Stimulated activated CD4-positive, alpha-beta T cell treated with anti-CD3 and anti-CD28 coated beads, Interleukin-1b, Interleukin-23, amount 100 ng/mL, for 48 hours (primary cell): ENCODE measurements at places on chromosomes 6 and 20.
A peak's percentile ranks its signal among the peaks of the same experiment; 100 is the strongest.

- no peak for DNase-seq
Observed at GRCh38 chr6:150282806-150283205, 86.0 kb upstream of the IYD start.

DNA sequence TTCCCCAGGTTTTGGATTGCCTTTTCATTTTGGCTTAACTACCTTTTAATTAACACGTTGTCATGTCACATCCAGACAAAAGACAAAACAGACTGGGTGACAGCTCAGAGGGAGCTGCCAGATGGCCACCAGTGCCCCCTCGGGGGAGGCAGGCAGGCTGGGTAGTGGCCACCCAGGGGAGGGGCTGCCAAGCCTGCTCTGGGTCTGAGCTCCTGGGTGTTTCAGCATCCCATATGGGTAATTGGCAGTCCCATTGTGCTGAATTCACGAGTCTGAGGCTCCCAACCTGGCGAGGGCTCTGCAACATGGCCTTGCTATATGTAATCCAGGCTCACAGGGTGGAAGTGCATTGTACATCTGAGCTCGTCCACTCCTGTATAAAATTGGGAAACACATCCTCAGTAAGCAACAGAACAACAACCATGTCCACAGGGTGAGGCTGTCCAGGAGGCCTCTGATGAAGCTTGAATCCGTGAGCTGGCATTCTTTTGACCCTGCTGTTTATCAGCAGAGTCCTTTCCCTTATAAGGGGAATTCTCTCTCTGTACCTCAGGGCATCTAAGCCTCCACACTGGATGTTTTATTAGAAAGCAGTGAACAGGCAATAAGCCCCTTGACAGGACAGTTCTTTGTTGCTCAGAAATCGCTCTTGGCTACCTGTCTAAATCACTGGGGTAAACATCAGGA, 111.7 kb upstream of the SLC22A23 start:
- no peak for DNase-seq

GRCh38 chr6:52201493-52201892, 15.3 kb downstream of the IL17A start:
- no peak for DNase-seq

GRCh38 chr6:139265512-139266190, 26.1 kb downstream of the TXLNB start:
- no peak for DNase-seq

DNA sequence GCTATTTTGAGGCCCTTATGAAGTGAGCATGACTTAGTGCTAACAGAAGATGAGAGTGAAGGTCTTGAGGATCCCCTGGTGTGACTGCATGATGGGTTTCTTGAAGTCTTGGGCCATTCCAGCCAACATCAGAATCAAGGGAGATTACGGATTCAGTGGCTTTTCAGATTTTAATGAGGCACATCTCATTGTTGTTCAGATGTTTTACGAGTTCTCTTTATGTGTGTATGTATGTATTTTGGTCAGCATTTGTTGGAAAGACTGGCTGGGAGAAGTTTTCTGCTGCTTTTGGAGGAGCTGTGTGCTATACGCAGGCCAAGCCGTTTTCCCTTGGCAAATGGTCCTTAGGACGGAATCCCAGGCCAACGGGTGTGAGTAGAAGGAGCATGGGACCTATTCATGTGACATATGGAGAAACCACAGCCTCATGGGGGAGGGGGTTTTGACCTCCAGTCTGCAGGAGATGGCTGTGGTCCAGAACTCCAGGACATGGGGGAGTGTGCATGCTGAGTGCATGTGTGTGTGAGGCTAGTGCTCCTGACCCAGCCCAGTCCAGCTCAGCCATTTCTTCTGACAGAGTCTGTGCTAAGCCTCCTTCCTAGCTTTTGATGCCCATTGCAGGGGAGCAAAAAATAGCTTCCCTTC, 35.3 kb downstream of the CHMP4B start:
- no peak for DNase-seq

DNA sequence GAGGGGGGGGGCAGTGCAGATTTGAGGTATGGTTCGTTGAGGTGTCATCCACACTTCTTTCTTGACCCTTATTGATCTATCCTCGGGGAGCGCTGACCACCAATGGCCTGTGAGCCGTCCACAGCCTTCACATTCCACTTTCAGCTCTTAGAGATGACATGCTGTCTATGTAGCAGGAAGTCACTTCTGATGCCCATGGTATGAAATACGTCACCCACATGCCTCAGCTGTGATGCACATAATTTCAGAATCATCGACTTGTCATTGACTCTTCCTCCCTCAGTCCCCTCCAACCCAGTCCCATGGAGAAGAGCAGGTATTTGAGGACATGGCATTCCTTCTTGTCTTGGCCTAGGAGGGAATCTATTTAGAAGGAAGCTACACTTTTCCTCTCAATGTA, 4.7 kb upstream of the ADGRF5 start:
- DNase-seq: no peak

DNA sequence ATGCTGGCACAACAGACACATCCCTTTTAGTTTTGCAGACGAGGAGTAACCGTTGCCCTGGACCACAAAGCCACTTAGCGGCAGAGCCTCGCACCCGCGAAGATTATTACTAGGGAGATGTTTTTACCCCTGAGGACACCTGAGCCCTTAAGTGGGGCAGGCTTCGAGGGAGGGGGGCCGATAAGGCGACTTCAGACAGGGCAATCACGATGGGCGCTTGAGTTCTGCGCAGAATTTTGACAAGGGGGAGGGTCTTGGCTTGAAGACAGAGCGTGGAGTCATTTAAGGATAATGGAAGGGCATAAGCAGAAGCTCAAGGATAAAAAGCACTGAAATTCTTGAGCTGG, 650 bp upstream of the TTK start:
- DNase-seq: peak; percentile 8

DNA sequence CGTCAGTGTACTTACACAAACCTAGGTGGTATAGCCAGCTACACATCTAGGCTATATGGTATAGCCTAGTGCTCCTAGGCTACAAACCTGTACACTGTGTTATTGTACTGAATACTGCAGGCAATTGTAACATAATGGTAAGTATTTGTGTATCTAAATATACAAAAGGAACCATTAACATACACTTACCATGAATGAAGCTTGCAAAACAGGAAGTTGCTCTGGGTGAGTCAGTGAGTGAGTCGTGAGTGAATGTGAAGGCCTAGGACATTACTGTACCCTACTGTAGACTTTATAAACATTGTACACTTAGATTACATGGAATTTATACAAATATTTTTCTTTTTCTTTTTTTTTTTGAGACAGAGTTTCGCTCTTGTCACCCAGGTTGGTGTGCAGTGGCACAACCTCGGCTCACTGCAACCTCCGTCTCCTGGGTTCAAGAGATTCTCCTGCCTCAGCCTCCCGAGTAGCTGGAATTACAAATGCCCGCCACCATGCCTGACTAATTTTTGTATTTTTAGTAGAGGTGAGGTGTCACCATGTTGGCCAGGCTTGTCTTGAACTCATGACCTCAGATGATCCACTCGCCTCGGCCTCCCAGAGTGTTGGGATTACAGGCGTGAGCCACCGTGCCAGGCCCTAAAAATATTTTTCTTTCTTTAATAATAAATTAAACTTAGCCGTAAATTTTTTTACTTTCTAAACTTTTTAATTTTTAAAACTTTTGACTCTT, 15.4 kb upstream of the KIAA1755 start:
- DNase-seq: no peak

GRCh38 chr20:8368670-8369069, 236.6 kb downstream of the PLCB1 start:
- no peak for DNase-seq

DNA sequence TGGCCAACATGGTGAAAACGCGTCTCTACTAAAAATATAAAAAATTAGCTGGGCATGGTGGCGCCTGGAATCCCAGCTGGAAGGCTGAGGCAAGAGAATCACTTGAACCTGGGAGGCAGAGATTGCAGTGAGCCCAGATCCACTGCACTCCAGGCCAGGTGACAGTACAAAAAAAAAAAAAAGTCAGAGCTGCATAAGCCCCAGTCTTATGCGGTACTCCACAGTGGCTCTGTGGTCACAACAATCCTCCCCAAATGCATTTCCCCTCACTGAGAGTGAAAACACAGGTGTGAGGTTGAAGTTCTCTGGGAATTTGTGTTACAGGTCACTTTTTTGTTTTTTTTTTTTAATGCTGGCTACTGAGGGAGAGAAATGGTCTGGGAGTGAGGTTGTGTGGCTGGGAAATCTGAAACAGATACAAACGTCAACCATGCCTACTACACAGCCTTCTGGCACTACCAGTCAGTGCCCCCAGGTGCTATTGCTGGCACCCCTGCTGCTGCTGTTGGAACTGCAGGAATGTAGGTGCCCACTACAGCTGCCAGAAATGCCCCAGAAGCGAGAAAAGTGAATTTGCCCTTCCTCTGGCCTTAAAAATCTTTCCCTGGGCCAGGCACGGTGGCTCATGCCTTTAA, 5.7 kb downstream of the MRPS26 start:
- DNase-seq: no peak

DNA sequence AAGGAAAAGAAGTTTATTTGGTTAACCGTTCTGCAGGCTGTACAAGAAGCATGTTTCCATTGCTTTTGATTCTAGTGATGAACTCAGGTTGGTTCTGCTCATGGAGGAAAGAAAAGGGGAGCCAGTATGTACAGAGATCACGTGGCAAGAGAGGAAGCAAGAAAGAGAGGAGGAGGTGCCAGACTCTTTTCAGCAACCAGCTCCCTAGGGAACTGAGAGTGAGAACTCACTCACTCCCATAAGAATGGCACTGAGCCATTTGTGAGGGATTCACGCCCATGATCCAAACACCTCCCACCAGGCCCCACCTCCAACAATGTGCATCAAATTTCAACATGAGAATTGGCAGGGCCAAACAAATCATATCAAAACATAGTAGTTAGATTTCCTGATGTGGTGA, 649.1 kb downstream of the EPM2A start:
- no peak for DNase-seq

DNA sequence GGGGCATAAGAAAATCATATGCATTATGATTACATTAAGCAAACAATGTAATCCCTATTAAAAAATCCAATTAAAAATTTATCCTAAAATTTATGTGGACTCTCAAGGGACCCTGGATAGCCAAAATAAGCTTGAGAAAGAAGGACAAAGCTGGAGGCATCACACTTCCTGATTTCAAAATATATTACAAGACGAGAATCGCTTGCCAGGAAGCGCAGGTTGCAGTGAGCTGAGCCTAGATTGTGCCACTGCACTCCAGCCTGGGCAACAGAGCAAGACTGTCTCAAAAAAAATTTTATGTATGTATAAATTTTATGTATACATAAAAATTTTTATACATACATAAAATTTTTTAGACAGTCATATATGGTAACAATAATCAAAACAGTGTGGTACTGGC, 48.5 kb upstream of the GCNT2 start:
- no peak for DNase-seq
